ENCODE measurements at places on chromosomes 6 and 20. TPM values are rescaled to one million over a fixed set of nuclear protein-coding genes. Genes with fewer than 3 reads are reported as not detected.

DNA sequence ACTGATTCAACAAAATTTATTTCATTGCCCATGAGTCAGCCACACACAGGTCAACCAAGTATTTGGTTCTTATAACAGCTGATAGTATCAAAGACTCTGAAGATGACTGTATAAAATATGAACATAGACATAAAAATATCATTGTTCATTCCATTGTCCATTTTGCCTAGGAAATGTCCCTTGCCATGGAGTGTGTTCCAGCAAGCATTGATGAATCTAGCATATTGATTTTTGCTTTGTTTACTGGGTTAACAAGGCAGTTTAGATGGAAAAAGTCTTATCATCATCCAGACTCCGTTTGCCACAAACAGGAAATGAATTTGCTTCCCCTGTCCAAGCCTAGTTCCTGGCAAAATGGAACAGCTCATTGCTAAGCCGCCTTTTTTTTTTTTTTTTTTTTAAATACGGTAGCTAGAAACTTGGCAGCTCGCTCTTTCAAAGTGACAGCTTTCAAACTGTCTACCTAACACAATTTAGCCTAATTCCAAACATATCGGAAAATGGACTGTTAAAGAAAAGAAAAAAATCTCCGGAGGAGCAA, 7.5 kb downstream of the F13A1 start:
- DNase-seq, result peak; percentile 44

DNA sequence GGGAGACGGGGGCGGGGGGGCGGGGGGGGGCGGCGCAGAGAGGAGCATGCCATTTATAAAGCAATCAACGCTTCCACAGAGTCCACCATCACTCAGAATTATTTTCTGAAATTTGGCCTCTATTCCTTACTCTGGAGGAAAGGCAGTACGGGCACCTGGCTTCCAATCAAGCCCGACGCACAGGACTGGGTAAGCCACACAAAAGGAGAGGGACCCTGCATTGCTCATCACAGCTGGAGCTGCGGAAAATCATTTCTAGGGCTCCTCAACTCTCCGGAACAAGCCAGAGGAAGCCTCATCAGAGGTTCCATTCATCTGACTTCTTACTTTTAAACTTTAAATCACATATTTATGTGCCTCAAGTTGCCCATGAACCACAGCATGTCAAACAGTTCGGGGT, 55.9 kb downstream of the TTI1 start:
- DNase-seq, result no peak

DNA sequence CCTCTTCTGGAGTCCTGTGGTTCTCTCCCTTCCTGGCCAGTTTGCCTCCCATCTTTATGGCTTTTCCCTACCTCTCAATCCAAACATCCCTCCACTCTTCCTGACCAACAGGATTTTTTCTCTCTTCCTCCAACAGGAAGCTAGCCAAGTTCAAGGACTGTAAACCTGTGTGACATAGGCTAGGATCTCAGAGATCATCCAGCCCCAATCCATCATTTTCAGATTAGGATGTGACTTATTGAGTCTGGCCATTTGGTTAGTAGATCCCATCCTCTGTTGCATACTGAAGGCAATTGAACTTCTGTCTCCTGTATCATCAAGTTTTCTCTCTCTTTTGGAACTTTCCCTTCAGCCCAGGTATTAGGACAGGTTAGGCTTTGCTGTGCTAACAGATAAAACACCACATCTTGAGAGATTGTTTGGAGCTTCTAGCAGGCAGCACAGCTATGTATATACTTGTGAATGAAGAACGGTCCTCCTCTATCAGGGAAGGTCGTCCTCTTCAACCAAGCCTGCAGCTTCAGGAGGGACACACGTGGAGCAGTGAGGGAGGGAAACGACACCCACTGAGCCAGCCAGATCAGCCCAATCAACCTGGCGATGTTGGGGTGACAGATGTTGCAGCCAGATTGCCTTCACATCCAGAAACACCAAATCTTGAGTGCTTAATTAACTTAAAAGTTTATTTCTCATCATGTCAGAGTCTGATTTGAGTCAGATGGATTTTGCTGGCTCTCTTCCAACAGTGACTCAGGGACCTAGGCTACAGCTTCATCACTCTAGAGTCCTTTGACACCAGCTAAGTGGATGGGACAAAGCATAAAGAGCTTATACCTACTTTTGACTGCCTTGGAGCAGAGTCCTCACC, 106.8 kb downstream of the GJA10 start:
- DNase-seq, result no peak

GRCh38 chr6:14703586-14703985, 542.3 kb upstream of the JARID2 start:
- no peak for DNase-seq

DNA sequence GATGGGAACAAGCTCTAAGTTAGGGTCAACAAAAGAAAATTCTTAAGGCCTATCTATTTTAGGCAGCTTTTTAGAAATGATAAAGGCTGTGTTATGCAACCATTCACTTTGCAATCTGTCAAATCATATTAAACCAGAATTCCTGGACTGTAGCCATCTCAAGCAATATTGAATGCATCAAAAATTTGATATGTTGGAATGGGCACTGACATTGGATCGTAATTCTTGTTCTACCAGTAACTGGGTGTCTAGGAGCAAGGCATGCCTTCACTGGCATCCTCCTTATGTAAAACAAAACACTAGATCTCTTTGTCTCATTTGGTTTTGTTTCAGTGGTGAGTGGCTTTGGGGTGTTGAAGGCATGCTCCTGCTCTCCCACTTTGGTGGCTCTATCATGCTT, 145.6 kb downstream of the JARID2 start:
- no peak for DNase-seq

GRCh38 chr20:11445161-11445560, 472.5 kb upstream of the BTBD3 start:
- peak; percentile 59 for DNase-seq

- DNase-seq, result peak; percentile 14
These were observed 30.1 kb downstream of the SF3B5 start for GRCh38 chr6:144065213-144065660.

DNA sequence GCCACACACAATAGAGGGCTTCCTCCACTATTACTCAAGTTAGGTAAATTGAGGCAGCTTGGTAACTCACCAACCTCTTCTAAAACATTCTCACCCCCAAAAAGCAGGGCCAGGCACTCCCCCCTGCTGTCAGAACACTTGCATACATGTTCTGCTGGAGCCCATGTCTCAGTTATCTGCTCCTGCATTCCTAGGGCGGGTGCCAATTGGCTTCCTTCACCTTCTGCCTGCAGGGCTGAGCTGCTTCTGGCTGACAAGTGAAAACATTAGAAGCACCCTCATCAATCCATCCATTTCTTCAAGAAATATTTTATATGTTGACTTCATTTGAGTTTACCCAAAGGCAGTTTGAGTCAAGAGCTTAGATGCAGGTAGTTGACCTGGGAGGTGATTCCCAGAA, 4.5 kb upstream of the ENTPD6 start:
- DNase-seq, result no peak

DNA sequence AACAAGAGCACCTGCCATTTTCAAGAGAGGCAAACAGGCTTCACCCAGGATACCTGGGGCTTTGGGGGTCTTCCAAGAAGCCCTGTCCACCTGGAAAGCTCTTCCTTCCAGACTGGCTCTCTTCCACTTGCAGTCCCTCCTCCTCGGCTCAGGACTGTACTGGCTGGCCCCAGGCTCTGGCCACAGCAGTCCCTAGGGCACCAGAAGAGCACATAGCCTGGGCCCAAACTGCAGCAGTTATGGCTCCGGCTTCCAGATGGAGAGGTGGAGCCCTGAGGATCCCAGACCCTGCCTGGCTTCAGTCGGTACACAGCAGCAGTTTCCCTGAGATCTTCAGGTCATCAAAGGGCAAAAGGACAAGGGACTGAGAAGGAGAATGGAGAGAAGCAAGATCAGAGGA, 1.6 kb upstream of the SLC35B2 start:
- DNase-seq, result no peak

DNA sequence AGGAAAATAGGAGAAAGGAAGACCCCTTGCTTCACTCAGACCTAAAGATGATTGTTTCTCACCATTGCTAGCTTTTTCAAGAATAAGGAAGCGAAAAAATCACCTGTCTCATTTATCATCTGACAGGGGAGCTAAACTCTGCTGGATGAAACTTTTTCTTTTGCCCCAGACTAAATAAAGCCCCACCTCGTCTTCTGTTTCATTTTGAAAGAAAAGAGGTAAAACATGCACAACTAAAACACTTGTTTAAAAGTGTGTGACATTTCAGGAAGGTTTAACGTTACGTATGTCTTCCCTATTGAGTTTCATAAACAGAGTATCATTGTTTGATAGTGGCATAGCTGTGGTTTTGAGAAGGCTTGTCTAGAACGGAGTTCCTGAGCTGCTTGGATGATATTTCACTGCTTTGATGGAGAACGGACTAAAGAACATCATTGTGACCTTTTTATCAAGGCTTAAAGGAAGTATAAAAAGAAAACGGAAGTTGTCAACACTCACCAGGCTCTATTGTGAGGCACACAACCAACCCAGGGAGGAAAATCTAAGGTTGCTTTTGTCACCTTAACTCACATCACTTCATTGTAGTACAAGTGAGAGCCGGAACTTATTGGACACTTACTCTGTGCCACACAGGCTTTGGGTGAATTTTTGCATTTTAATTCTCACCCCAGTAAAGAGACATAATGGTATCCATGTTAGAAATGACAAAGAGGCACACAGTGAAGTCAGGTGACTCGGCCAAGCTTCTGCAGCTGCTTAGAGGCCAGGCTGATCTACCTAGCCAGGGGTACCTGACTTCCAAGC, 29.5 kb downstream of the TSHZ2 start:
- no peak for DNase-seq

- DNase-seq, result no peak
These were observed 285.4 kb downstream of the CLIC5 start for GRCh38 chr6:45730232-45730631.

- no peak for DNase-seq
These were observed 100.8 kb downstream of the DLL1 start for GRCh38 chr6:170190046-170190445.

DNA sequence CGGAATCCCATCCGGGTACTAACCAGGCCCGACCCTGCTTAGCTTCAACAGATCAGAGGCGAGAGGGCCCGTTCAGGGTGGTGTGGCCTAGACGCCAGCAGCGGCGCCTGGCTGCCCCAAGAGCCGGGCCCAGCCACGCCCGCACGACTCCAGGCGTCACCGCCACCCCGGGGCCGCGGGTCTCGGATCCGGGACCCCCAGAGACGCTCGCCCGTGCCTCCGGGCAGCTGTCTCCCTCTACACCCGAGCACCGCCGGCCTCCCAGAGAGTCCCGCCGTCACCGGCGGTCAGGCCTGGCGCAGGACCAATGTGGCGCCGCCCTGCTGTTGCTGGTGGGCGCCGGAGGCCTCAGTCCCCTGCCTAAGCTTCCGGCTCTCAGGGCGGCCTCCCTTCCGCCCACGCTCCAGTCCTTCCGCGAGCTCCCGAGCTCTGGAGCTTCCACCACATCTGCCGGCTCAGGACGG, 441.2 kb upstream of the DEFB115 start:
- no peak for DNase-seq

DNA sequence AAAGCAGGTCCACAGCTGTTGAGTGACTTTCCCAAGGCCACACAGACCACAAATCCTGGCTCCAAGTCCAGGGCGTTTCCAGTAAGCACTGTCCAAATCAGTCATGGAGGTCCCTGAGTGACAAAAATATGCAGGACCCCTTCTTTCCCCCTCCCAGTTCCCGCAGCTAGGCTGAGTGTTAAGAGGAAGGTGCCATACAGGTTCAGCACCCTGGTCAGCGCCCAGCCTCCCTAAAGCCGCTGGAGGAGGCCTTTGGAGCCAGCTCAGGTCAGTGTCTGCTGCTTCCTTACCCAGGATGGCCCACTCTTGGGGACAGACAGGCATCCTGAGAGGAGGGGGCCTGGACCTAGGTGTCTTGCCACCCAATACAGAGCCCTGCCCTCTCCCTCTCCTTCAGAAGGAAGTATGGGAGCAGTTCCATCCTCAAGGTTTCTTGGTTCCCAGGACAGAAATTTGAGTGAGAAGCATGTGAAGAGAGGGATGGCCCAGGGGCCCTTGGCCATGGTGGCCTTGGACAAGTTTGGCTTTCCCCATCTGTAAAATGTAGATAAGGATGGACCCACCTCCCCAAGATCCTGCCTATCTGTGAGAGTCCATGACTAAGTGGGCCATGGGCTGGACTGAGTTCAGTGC, 13.2 kb downstream of the TMEM74B start:
- peak; percentile 41 for DNase-seq

DNA sequence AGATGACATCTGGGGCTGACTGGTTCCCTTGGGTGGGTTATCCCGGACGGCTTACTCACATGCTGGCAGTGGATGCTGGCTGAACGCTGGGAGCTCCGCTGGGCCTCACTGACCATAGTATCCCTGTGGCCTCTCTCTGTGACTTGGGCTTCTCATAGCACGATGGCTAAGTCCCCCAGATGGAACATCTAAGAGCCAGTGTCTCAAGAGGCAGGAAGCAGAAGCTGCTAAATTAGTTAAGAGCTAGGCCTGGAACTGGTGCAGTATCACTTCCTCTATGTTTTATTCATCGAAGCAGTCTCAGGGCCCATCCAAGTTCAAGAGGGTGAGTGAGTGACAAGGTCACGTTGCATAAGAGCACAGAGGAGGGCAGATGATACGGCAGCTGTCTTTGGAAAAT, 116.5 kb upstream of the LAMP5 start:
- peak; percentile 76 for DNase-seq

GRCh38 chr6:2914318-2914660, 11.2 kb upstream of the SERPINB9 start:
- no peak for DNase-seq

- DNase-seq, result peak; percentile 29
These were observed 168.5 kb downstream of the CDC5L start for GRCh38 chr6:44556046-44556445.

Gene TRIM40
- total RNA-seq, result not detected

Gene SLC22A2
- total RNA-seq, result 0.04 TPM

Gene KCNB1
- 2.7 TPM for total RNA-seq

Gene GABRR1
- total RNA-seq, result 0.40 TPM

Gene SLC26A8
- not detected for total RNA-seq

Gene GMDS
- 3.9 TPM for total RNA-seq

Gene PTK7
- 40.2 TPM for total RNA-seq

Gene MYLK4
- 7.6 TPM for total RNA-seq

Gene PRICKLE4
- total RNA-seq, result 2.6 TPM

Gene SLC32A1
- total RNA-seq, result not detected

Gene NEDD9
- total RNA-seq, result 18.4 TPM

Gene PROKR2
- total RNA-seq, result not detected

Gene RSPO4
- not detected for total RNA-seq

Gene KHDRBS2
- 0.71 TPM for total RNA-seq

Gene LIN28B
- total RNA-seq, result 0.04 TPM
